ENCODE measurements at places on chromosomes 7 and 10.

- peak; percentile 12 for DNase-seq
Observed at GRCh38 chr7:22601812-22602565, 102.0 kb upstream of the STEAP1B start.

DNA sequence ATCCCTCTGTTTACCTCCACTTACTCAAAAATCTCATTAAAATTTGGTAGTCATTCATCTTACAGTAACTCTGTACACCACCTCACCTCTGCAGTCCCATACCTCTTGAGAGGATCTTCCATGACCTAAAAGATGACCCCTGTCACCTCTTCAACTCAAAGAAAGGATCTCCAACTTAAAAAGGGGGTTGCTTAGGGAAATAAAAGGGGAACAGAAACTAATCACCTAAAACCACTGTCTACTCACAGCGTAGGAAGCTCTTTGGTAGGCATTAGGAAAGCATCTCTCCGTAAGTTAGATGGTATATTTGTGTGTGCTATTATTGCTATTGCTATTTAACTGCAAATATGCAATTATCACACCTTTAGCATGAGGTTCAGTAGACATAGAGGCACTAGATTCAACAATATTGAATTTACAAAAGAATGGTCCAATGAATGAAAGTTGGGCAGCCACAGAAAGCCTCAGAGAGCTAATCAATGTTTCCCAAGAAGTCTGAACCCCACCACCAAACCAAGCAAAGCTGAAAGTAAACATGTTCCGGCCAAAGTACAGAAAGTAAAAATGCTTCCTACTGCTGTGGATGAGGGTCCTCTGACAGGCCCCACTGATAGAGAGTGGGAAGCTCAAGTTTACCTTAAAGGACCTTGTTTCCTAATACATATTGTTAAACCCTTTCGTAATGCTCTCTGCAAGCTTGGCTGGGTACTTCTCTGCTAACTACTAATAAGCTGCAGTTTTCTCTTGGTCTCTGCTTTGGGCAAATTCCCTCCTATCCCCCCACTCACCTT, 105.8 kb downstream of the GRM8 start:
- no peak for DNase-seq

DNA sequence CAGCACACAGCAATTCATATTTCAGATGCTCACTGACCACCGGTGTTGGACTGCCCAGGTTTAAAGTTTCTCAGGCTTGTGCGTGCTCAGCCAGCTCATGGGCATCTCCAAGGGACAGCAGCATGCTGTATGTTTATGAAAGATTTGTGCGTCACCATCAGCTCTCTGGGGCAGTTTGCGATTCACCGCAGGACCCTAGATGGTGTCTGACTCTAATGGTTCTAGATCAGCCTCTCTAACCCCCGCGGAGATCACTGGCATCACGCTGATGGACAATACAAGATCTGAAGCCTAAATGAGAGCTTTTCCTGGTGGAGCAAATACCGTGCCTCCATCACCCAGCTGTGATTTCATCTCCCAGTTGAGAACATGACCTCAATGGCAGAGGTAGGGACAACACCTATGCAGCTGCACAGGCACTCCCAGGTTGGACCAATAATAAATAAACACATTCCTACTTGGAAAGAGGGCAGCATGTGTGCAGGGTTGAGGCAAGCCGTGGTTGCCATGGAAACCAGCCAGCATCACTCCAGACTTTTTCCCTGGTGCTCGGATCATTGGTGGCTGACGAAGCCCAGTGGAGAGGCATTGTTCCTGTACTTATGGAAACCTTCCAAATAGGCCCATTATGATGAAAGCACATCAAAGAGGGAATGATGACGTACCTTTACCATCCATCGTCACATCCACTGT, 253.6 kb downstream of the KCNMA1 start:
- DNase-seq = no peak

DNA sequence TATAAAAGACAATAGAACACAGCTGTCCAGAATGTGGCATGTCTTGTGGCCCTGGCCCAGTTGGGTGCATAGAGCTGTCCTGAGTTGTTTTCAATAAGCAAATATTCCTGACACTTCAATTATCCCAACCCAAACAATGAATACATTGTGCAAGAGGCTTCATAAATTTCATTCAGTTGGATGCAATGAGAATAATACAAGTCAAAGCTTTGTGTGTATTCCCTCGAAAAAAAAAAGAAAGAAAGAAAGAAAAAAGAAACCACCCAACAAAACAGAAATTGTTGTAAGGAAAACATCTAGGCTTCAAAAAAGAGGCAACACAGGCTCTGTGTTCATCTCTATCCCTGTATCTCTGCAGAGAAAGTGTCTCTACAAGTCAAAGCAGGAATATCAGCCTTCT, 138.7 kb upstream of the ADO start:
- DNase-seq = no peak

GRCh38 chr10:28842321-28842720, 165.0 kb downstream of the BAMBI start:
- no peak for DNase-seq

- DNase-seq = no peak
Observed at GRCh38 chr7:25262586-25262985, 34.3 kb upstream of the NPVF start.

DNA sequence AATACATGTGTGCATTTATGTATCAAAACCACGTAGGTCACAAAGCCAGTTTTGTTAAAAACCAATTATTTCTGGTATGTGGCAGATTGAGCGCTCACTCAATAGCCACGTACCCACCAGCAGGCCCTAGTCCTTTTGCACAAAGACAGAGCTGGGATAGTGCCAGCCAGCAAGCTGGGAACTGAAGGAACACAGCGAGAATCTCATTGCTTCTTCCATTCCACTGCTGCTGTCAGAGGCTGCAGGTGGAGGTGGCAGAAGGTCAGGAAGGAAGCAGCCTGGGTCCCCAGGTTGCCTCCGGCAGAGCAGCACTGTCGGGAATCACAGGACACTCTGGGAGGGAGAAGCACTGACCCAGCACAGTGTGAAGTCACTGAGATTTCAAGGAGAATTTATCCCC, 385.5 kb upstream of the PFKP start:
- DNase-seq = no peak

- DNase-seq = no peak
Observed at GRCh38 chr10:36650274-36650673, 475.1 kb upstream of the ANKRD30A start.

- DNase-seq = no peak
Observed at GRCh38 chr10:126016156-126016805, 119.9 kb downstream of the FANK1 start.

DNA sequence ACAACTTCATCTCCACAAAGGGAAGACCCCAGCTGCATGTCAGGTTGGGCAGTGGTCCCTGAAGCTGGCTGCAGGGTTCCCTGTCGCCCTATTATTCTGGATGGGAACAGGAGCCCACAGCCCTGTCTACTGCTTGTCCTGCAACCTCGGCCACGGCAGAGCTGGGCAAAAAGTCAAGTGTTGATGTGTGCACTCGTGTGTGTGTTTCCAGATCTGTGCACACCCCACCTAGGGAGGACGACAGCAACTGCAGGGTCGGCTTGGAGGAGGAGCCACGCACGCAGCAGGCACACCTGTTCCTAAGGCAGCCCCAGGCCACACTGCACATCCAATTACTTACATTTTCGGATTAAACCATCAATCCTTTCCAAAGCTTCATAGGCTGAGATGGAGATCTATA, 23.6 kb downstream of the PITRM1 start:
- DNase-seq = no peak

DNA sequence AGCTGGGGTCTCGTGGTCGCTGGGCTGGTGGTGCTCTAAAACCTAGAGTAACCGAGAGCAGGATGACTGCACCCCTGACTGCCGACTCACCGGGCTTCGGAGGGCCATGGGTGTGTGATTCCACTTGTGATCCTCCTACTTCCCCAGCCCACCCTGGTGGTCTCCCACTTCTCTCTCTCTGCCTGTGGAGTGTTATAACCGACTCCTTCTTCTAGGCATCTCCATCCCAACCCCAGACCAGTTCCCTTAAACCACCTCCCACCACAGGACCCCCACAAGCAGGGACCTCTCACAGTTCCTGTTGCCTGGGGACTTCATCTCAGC, 52.4 kb downstream of the IKZF1 start:
- no peak for DNase-seq

DNA sequence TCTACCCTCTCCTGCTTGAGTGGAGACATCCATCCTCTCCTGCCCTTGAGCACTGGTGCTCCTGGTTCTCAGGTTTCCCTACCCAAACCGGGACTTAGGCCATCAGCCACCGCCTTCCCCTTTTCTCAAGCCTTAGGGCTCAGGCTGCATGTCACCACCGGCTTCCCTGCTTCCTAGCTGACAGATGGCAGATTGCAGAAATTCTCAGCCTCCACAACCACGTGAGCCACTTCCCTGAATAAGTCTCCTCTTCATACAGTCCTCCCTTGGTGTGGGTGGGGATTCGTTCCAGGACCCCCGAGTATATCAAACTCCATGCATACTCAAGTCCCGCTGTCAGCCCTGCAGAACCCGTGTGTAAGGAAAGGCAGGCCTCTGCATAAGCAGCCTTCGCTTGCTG, 203.5 kb upstream of the ZNF32 start:
- no peak for DNase-seq

DNA sequence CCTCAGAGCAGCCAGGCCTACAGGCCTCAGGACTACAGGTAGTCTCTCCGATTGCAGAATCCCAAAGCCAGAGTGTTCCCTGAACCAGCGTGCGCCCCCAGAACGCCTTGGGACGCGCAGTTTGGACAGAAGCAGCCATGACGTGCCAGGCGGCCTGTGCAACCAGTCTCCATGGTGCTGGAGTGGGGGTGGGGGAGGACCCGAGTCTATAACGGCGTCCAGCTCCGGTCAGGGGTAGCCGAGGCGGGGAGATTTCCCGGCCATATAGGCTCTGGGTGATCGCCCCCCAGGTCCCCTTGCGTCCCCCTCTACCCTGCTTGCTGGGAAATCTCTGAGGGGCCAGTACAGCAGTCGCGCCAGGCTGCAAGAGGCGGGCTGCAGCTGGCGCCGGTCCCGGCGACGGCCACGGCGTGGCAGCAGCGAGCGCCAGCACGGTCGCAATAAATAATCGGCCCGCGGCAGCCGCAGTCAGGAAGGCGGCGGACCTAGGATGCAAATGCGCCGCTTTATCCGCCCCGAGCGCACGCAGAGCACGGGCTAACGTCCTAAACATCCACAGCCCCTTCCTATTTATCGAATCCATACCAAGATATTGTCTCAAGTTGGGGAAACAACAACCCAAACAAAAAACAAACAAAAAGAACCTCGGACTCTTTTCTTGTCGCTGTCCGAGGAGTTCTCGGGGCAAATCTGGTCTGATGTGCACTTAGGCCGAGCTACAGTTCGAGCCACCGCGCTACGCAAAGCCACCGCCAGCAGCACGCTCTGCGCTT, 1.6 kb downstream of the HOXA3 start:
- peak; percentile 90 for DNase-seq

DNA sequence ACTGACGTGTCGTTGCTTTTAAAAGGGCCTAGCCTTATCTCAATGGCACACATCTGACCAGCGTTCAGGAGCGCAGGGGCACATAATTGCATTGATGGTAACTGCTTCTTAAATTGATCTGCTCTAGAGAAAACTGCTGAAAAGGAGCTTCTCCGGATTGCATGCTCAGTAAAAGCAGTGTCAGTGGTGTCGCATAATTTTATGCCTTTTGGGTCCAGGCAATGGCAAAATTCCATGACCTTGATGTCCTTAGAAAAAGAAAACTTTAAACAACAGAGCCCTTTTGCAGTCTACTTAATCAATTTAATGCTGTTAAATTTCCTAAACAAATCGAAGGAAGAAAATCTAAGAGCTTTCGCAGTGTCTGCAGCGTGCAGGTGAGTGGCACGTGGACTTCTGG, 75.7 kb downstream of the PTPRE start:
- DNase-seq = no peak

- DNase-seq = no peak
Observed at GRCh38 chr7:104371216-104371979, 43.0 kb downstream of the LHFPL3 start.

DNA sequence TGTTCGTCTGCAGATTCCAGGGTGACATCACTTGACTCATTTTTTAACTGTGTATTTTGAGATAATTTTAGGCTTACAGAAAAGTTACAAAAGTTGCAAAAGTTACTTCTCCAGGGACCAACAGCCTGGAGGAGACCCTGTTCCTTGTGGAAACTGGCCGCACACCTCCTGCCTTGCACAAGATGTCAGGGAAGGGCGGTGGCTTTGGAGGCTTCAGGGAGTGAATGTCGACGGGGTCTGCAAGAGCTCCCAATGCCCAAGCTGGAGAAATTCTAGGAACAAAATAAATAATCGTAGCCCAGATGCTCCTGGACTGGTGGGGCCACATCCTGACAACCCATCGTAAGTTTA, 62.2 kb upstream of the FAM20C start:
- no peak for DNase-seq

DNA sequence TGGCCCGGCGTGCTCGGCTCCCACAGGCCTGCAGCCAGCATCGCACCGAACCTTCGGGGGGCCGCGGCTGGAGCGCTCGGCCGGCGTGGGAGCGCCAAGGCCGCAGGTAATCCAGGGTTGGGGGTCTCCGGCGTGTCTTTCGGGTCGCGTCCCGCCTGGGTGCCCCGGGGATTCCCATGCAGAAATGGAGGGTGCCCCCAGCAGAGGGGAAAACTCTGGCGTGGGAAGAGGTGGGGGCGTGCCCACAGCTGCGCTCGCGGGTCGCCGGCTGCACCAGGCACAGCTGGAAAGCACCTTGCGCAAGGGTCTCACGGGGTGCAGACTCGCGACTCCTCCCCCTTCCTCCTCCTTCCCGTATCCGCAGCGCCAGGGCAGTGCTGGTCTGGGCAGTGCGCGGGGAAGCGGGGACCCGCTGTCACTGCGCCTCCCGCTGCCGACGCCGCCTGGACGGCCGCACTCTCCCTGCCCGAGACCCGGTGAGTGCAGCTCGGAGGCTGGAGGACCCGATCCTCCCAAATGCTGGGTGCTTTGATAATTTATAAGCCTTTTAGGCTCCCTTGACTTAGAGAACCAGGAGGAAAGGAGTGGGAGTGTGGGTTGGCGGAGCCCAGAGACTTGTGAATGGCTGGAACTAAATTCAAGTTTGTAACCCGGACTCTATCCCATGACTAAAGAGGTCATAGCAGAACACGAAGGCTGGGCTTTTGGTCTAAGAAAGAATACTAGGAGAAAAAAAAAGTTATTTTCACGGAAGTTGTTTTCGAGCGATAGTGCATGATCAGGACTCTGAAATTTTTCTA, 489 bp downstream of the MAP3K8 start:
- peak; percentile 94 for DNase-seq

GRCh38 chr7:44469461-44470134, 20.9 kb downstream of the NUDCD3 start:
- no peak for DNase-seq

GRCh38 chr10:120793088-120793487, 58.1 kb upstream of the WDR11 start:
- DNase-seq = no peak

GRCh38 chr10:62059217-62059920, 157.9 kb downstream of the ARID5B start:
- DNase-seq = no peak

- no peak for DNase-seq
Observed at GRCh38 chr7:70237831-70238575, 639.7 kb downstream of the AUTS2 start.

DNA sequence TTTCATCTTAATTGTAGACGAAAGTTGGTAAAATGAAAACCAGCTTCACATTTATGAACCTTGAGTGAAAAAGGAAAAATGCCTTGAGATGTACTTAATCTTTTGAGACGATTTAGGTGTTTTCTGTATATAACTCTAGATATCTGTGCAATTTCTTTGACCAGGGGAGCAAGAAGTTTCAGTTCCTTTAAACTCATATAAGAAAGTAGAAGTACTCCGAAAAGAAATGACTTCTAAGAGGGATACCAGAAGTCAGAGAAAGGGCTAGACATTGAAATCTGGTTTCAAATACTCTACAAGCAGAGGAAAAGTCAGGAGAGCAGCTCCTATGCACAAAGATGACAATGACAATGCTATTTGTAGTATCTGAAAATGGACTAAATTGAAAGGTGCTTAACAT, 303.7 kb downstream of the BAMBI start:
- no peak for DNase-seq

Measured in mucosa of descending colon (tissue), 3 donors.